ENCODE measurements at places on chromosomes 2 and 18.

DNA sequence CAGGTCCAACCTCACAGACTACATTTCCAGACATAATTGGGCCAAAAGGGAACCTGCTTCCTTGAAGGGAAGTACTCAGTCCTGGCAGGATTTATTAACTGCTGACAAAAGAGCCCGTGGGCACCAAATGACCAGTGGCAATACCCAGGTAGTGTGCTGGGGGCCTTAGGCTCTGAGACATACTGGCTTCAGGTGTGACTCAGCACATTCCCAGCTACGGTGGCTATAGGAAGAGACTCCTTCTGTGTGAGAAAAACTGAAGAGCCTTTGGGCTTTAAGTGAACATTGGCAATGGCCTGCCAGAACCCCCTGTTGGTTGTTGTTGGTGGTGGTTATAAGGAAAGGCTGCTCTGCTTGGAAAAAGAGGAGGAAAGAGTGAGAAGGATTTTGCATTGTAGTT, 401.8 kb downstream of the KCNJ3 start:
- no peak for DNase-seq

GRCh38 chr2:230077851-230078547, 9.3 kb upstream of the SLC16A14 start:
- DNase-seq: no peak

- DNase-seq: no peak
These were observed 98.6 kb downstream of the BCL2L11 start for GRCh38 chr2:111219285-111219684.

DNA sequence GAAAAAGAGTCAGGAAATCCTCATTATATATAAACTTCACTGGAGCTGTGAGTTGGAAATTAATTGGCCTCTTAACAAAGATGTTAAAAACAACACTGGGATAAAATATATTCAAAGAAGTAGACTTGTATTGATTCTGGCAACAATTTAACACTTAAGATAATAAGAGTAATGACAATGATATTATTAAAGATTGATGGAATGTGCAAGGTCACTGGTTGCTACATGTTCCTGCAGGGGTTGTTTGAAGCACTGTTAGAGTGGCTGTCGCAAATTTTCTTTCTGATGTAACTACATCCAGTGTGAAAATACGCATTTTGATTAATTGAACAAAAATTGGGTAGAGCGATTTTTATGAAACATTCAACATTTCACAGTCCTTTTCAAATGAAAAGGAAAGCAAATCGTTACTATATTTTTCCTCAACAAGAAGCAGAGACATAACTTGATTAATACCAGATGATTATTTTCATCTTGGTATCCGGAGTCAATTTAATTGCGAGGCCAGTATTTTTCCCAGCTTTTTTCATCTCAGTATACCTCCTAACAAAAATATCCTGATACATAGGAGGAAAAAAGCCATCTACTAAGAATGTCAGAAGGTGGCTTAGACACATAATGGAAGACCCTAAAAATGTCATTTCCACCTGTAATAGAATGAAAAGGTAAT, 6.1 kb downstream of the PTGR3 start:
- DNase-seq: no peak

GRCh38 chr2:235675678-235676535, 182.1 kb downstream of the AGAP1 start:
- DNase-seq: no peak

- no peak for DNase-seq
These were observed 7.0 kb upstream of the CIDEA start for GRCh38 chr18:12246849-12247808.

GRCh38 chr2:42118754-42119569, 50.2 kb upstream of the EML4 start:
- no peak for DNase-seq

DNA sequence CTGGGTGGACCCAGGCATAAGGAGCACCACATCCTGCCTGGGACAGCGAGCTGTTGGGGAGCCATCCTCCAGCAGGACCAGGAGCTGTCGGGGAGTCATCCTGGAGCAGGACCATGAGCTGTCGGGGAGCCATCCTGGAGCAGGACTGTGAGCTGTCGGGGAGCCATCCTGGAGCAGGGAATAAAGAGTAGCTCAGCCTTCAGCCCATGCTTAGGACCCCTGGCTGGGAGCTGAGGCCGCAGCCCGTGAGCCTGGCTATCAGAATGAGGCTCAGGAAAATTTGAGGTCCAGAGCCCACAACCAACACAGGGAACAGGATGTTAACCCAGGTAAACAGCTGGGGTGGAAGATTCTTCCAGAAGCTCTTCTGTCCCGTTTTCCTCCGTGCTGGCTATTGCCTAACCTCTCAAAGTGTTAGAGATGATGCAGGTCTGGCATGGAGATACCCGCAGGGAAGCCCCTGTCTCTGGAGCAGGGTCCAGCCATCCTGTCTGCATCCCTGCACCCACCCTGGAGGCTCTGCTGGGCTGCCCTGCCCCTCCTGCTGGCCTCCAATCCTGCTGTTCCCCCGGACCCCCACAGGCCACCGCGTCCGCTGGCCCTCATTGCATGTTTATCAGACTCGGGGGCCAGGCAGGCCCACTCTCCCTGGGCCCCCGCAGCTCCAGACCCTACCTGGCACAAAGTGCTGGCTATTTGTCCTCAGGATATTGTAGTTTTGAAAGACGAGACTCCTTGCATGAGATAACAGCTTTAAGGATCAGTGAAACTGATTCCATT, 243.5 kb upstream of the MYT1L start:
- DNase-seq: no peak

GRCh38 chr2:20164061-20164733, 60.7 kb downstream of the SDC1 start:
- no peak for DNase-seq

GRCh38 chr2:105455488-105456003, 56.7 kb upstream of the FHL2 start:
- peak; percentile 97 for DNase-seq

GRCh38 chr2:47905386-47906156, 727 bp downstream of the FBXO11 start:
- DNase-seq: no peak

- DNase-seq: no peak
These were observed 134.9 kb upstream of the GLI2 start for GRCh38 chr2:120600786-120601185.

- no peak for DNase-seq
These were observed 19.6 kb upstream of the ALMS1 start for GRCh38 chr2:73366060-73366459.

- DNase-seq: no peak
These were observed 648.1 kb downstream of the CPS1 start for GRCh38 chr2:211204456-211204855.

GRCh38 chr2:109422758-109423500, 190.8 kb downstream of the SEPTIN10 start:
- no peak for DNase-seq

- DNase-seq: no peak
These were observed 111.7 kb upstream of the AGAP1 start for GRCh38 chr2:235382179-235382578.

DNA sequence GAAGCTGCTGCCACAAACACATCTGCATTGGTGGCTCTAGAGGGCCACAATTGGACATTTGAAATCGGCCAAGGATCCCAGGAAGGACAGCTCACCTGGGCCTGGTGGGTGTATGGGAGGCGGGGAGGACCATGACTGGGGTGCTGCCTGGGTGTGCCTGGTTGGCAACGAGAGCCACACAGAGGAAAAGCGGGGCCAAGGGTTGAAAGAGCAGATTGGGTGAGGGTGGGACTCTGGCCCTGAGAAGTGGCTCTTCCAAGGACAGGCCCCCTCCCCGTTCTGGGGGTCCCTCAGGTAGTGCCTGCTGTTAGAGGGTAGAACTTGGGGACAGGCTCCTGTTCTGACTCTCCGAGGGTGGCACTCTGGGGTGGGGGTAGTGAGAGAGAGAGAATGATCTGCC, 102.9 kb downstream of the CLIP4 start:
- no peak for DNase-seq

GRCh38 chr2:67446491-67446911, 49.4 kb downstream of the ETAA1 start:
- no peak for DNase-seq

DNA sequence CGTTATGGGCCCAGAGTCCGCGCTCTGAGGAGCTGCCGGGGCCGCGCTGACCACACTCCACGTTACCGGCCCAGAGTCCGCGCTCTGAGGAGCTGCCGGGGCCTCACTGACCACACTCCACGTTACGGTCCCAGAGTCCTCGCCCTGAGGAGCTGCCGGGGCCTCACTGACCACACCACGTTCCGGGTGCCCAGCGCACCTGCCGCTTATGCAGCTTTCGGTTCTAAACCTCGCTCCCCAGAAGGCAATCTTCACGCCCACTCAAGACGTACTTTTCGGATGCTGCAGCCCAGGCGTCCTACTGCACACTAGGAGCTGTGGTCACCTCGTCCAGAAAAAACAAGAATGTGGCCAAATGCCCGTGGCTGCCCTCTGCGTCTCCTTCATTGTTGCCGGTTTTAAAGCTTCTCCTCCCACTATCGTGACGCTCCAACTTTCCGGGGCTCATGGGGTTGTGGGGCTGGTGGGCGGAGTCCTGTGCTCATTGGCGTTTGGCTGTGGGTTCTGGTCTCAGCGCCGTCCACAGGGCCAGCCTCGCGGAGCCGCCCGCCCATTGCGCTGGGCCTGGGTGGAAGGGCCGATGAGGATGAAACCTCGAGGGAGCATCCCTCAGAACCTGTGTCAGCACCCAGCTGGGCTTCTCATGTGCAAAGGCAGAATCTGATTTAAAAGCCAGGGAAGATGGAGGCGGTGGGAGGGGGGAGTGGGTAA, 11.9 kb downstream of the KCNG2 start:
- DNase-seq: no peak

DNA sequence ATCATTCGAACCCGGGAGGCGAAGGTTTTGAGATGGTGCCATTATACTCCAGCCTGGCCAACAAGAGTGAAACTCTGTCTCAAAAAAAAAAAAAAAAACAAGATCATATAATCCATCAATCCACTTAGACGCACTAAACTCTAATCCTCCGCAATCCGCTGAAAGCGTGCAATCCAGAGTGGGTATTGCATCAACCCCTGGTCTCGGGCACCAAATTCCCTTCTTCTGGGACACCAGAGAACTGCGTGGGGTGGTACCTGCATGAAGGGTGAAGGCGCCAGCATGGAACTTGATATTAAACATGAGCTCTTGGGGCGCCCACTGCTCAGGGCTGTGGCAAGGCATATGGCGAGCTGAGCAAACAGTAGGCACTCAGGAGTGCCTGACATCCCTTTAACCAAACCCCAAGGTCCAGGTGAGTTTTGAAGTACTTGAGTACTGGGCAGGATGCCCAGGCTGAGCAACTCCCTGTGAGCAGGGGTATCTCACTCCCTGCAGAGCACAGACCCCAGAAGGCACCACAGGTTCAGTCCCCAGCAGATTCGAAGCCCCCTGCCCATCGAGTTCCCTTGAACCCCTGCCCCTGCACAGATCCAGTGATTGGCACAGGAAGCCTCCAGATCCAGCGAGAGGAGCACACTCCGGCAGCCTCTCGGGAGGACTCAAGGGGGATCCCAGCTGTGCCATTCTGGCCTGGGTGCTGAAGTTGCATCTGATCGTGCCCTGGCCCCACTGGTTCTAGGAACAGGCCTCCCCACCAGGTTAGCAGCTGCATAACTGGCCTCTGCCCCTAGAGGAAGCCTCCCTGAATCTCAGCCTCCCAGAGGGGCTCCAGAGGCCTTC, 8.0 kb downstream of the ALPI start:
- no peak for DNase-seq

- DNase-seq: no peak
These were observed 8.0 kb downstream of the SPRED2 start for GRCh38 chr2:65424391-65424790.

- no peak for DNase-seq
These were observed 633 bp downstream of the NABP1 start for GRCh38 chr2:191678437-191679100.

DNA sequence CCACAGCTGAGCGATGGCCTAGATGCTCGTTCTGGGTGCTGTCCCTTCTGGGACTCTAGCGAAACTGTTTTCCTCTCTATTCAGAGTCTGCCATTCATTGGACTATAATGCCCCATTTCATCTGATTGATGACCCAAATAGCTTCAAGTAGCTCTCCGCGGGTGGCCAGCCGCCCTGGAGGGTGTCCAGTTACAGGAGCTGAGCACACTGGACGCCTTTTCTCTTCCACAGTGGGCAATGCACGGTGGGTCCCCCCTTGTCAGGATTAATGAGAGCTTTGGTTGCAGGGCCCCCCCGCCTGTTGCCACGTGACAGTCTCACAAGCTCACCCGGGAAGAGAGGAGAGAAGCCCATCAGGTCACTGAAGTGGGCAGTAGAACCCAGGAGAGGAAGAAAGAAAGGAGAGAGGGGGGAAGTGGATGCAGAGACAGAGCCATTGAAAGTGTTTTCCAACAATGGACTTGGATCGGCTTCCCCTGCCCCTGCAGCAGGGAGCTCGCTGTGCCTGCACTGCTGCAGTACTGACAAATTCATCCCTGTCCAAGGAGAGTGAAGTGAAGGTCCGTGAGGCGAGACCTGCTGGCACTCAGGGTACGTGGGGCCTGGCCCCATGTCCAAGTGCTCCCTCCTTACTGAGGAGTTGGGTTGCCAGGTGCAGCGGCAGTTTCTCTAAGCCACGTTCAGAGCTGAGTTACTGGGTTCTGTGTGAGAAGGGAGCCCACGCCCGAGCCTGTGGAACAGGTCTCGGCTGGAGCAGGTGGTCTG, 44.8 kb downstream of the DIPK1C start:
- DNase-seq: no peak

GRCh38 chr2:215754546-215754945, 258.8 kb downstream of the MREG start:
- no peak for DNase-seq

DNA sequence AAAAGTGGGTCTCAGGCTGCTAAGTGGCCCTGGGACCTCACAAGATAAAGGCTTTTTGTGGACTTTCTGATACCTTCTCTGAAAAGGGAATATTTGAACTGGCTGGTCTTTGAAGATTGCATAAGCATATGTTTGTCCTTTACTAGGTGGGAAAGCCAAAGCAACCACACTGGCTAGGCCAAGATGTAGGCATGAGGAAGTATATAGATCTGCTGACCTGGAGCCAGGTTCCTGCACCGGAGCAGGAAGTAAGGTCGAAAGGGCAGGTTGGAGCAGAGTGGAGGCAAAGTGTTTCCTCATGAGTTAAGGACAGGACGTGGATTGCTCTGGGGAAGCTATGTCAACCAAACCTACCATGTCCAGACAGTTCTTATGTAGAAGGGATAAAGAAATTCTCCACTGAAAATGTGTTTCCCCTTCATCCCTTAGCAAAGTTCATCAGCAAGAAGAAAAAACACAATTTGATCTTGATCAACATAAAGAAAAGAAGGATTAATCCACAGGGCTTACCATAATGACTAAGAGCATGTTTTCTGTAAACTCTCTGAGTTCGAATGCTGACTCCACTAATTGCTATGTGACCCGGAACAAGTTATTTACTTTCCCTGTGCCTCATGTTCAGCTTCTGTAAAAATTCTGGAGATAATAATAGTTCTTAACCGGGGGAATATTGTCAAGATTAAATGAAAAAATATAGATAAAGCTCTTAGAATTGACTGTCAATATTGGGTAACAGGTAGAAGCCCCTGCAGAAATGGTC, 156.1 kb upstream of the SRD5A2 start:
- no peak for DNase-seq

GRCh38 chr2:146576339-146577111, 1268.3 kb upstream of the ACVR2A start:
- no peak for DNase-seq

Measured in AG04449 (cell line).